ENCODE measurements at places on chromosomes 12 and 14.
A peak's percentile ranks its signal among the peaks of the same experiment; 100 is the strongest.

DNA sequence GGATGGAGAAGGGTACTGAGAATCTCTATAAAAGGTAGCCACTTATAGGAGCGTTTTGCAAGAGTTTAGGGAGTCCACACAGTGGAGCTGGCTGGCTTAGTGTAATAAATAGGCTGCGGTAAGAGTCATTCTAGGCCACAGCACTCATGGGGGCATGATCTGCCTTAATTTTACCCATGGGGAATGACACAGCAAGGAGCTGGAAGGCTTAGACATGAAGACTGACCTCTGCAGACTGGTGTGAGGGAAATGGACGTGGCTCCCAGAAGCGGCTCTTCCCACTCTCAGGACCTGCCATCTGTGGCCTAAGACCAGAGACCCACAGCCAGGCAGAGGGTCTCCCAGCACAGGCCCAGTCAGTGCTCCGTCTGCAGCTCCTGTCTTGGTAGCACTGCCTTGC, 173.3 kb downstream of the PPM1H start:
- DNase-seq = no peak

DNA sequence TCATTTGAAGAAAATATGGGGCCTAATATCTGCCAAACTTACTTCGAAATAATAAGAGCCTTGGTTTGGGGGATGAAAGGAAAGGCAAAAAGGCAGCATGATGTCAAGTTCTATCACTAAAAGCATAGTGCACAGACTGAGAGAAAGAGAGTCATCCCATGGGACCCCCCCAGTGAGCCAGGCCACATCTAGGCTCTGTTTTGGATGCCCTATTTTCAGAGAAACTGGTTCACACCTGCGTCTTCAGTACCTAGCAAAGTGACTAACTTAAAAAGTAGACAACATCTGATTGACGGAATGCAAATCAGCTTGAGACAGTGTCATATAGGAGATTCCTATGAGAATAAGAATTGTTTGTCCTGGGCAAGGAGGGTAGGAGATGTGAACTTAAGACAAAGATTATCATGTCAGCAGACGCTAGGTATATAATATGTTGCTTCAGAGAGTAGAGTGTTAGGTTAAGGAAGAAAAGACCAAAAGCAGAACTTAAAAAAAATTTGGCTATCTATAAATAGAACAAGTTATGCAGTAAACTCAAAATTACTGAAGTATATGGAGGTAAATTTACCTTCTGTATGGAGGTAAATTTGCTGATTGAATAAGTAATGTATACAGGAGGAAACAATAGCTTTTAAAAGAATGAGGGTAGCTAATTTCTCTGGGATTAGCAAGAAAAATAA, 148.2 kb downstream of the SLC41A2 start:
- no peak for DNase-seq

- peak; percentile 89 for DNase-seq
Observed at GRCh38 chr14:75165586-75166391, 10.6 kb downstream of the TMED10 start.

DNA sequence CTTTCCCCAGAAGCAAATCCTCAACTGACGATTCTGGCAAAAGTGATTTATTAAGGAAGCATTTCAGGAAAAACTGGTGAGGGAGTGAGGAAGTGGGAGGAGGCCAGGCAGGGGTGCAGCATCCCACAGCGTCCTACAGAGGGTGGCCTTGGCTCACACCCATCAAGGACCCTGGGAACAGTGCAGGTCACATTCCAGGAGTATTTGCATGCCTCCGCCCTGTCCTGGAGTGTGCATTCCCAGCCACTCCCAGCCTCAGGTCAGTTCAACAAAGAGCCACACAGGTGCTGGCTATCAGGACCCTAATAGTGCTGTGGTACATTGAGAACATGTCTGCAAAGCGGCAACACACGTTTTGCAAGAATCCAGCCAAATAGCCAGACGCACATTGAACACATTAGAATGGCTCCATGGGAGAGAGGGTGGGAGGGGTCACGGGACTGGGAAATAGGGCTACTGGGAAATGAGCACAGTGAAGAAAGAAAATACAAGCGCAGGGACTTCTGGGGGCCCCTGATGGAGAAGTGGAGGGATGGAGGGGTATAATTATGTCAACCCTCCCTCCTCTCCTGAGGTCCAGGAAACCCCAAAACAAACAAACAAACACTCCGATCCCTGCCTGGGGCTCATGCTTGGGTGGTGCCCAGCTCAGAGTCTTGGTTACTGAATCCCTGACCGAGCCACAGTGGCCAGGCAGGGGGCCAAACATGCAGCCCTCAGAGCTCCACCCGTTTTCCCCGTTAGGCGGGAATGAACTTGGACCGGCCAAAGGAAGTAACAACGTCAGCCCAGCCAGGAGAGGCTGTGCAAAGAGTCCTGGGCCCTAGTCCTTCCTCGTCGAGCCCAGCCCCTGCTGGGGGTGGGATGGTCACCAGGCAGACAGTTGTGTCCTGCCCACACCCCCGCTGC, 36.5 kb downstream of the CMKLR1 start:
- no peak for DNase-seq

- DNase-seq = no peak
Observed at GRCh38 chr14:57418999-57419398, 28.6 kb downstream of the NAA30 start.

GRCh38 chr14:19771895-19772430, 1.3 kb upstream of the OR4M1 start:
- no peak for DNase-seq

DNA sequence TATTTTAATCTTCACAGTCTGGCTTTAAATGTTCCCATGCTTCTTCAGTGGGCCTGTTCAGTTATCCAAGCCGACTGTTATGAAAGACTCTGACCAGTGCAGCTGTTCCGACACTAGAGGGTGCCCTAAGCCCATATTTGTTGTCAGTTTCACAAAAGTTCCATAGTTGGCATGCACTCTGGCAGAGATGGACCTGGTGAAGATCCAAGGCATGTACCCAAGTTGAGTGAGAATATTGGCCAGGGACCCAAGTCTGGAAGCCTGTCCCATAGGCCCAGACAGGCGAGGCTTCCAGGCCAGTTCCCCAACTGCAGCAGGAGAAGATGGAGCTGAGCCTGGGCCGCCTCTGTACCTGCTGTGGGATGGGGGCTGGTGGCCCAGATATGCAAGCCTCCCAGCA, 27.4 kb upstream of the GUCY2C start:
- DNase-seq = peak; percentile 57

GRCh38 chr14:100155756-100156616, 3.5 kb downstream of the DEGS2 start:
- no peak for DNase-seq

GRCh38 chr14:64719601-64720000, 15.4 kb downstream of the PLEKHG3 start:
- DNase-seq = no peak

DNA sequence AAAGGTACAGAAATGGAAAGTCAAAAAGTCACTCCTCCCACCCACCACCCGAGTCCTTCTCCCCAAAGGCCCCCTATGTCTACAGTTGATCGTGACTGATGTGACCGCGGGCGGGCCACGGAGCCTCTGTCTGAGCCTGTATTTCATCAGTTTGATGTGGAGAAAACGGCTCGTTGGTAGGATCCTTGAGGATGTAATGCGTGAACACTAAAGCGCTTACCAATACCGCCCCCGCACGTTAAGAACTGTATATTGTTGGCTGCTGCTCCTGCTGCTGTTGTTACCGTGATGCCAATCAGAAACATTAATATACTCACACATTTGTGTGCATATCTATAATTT, 24.6 kb upstream of the UBC start:
- DNase-seq = peak; percentile 33

- no peak for DNase-seq
Observed at GRCh38 chr14:36976571-36977023, 195.8 kb downstream of the SLC25A21 start.

DNA sequence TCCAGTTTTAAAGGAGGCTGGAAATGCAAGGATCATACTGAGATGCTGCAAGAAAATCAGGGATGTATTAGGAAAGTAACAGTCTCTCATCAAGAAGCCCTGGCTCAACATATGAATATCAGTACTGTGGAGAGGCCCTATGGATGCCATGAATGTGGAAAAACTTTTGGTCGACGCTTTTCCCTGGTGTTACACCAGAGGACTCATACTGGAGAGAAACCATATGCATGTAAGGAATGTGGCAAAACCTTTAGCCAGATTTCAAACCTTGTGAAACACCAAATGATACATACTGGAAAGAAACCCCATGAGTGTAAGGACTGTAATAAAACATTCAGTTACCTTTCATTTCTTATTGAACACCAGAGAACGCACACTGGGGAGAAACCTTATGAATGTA, 24.5 kb downstream of the ZNF891 start:
- no peak for DNase-seq

- DNase-seq = no peak
Observed at GRCh38 chr14:86858031-86858430, 1135.0 kb downstream of the GALC start.

- no peak for DNase-seq
Observed at GRCh38 chr12:59240048-59240447, 319.7 kb upstream of the LRIG3 start.

DNA sequence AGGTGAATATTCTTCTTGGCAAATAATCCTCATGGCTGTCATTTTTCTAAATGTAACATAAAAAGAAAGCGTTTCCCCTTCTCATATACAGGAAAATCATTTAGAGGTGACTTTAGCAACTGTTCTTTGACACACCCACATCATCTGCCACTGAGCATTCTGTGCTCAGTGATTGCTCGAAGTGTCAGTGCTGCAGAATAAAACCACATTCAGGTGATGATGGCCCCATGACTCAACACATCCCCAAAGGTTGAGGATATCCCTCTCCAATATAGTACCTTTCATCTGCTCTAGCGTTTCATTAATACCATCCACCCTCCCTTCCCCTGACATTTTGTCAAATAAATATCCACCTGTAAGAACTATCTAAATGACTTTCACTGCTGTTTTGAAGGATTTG, 28.7 kb upstream of the CPSF6 start:
- no peak for DNase-seq

GRCh38 chr12:24919346-24920001, 29.4 kb downstream of the BCAT1 start:
- DNase-seq = no peak

DNA sequence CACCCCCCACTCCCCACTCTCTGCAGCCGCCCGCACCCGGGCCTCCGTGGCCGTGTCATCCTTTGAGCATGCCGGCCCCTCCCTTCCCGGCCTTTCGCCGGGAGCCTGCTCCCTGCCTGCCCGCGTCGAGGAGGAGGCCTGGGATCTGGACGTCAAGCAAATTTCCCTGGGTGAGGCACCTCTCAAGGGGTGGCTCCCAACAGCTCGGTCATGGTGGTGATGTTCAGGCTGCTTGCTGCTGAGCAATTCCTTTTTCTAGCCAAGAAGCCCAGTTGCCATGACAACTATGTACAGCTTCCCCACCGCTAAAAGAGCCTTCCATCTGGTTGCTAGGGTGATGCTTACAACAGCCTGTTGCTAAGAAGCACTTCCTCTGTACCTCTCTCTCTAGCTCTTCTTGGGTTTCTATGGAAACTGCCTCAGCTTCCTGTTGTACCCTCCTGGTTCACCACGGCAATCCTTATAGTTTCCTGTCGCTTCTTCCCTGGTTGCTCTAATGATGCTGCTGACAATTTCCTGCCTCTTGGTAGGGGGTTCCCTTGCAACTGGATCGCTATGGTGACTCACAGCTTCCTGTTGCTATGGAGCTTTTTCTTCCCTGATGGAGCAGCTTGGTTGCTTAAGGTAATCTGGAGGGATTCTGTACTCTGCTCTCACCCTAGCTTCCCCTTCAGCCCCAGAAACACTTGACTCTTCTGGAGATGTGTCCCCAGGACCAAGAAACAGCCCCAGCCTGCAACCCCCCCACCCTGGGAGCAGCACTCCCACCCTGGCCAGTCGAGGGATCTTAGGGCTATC, 11.0 kb downstream of the ZNF219 start:
- no peak for DNase-seq

DNA sequence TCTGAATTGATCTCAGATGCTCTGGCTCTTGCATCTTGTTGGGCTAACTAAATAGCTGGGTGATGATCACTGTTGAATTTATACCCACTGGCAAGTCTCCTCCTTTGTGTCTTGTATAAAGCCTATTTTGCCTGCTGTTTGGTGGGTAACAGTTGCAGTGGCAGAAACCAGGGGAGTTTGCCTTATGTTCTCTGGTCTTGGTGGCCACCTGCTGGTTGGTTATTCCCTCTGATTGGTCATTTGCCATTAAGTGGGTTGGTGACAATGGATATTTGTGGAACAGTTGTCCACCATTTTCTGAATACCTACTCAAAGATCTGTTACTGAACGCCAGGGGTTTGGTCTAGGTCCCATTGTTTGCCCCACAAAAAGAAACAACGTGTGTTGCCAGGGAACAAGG, 52.1 kb downstream of the AVPR1A start:
- DNase-seq = peak; percentile 13

DNA sequence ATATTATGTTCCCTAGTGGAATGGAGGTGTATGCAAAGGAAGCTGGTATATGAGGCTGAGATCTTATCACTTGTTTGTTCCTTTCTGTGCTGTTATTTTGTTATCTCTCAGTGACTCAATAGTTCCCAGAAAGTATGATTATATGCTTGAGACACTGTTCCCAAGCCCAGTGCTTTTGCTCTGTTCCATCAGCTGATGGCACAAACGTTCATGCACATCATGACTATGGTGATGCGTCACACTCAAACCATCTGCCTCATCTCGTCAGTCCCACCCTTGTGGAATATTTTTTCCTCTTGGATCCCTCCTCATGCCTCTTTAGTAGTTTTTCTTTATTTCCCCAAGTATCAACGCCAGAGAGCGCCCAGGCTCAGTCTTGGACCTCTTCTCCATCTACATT, 786.9 kb downstream of the AACS start:
- DNase-seq = no peak

DNA sequence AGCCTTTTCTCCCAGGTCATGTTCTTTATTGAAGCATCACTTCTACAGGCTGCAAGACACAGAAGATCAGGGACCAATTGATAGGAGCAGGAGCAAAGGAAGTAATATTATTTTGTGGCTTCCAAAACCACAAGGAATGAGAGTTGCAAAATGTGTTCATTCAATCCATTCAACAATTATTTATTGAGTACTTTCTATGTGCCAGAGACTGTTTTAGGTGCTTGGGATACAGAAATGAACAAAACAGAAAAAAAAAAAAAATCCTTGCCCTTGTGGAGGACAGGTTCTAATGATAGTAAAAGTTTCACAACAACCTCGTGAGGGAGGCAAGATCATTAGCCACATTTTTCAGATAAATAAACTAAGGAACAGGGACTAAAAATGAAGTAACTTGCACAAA, 20.1 kb upstream of the DACT1 start:
- DNase-seq = no peak

GRCh38 chr12:87806310-87806709, 222.9 kb downstream of the C12orf50 start:
- no peak for DNase-seq

GRCh38 chr12:130116791-130117190, 45.5 kb upstream of the FZD10 start:
- DNase-seq = no peak

GRCh38 chr12:47744005-47744651, 14.6 kb downstream of the RAPGEF3 start:
- no peak for DNase-seq

GRCh38 chr12:127400221-127400620, 866.7 kb upstream of the TMEM132C start:
- DNase-seq = no peak

- DNase-seq = no peak
Observed at GRCh38 chr14:66944872-66945271, 244.4 kb upstream of the GARIN2 start.

DNA sequence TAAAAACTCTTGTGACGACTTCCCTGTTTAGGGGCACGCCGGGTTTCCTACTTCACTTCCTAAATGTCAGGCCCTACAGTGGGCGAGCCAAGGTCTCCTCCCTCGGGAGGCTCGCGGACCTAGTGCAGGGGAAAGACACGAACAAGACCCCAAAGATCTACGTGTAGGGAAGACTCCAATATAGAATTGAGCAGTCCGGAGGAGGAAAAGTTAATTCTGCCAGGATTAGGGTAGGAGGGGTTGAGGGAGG, 564 bp downstream of the ATXN3 start:
- DNase-seq = no peak
